ENCODE measurements at places on chromosomes 2 and 18.

- no peak for DNase-seq
Observed at GRCh38 chr18:23235336-23235735, 100.1 kb downstream of the CABLES1 start.

DNA sequence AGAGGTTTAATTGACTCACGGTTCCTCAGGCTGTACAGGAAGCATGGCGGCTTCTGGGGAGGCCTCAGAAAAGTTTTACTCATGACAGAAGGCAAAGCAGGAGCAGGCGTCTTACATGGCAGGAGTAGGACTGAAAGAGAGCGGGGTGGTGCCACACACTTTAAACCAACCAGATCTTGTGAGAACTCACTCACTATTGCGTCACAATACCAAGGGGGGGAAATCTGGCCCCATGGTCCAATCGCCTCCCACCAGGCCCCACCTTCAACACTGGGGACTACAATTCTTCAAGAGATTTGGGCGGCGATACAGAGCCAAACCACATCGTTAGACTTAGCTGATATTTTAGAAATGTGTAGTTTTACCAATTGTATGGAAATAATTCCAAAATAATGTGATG lies 77.6 kb upstream of the SLC4A10 start:
- DNase-seq, result no peak

- no peak for DNase-seq
Observed at GRCh38 chr18:8734496-8734895, 29.1 kb downstream of the MTCL1 start.

GRCh38 chr18:3689986-3690763 lies 240.2 kb downstream of the TGIF1 start:
- DNase-seq, result no peak

- DNase-seq, result no peak
Observed at GRCh38 chr2:67954093-67954748, 108.6 kb downstream of the C1D start.

- no peak for DNase-seq
Observed at GRCh38 chr2:177235855-177236437, 23.4 kb downstream of the HNRNPA3 start.

DNA sequence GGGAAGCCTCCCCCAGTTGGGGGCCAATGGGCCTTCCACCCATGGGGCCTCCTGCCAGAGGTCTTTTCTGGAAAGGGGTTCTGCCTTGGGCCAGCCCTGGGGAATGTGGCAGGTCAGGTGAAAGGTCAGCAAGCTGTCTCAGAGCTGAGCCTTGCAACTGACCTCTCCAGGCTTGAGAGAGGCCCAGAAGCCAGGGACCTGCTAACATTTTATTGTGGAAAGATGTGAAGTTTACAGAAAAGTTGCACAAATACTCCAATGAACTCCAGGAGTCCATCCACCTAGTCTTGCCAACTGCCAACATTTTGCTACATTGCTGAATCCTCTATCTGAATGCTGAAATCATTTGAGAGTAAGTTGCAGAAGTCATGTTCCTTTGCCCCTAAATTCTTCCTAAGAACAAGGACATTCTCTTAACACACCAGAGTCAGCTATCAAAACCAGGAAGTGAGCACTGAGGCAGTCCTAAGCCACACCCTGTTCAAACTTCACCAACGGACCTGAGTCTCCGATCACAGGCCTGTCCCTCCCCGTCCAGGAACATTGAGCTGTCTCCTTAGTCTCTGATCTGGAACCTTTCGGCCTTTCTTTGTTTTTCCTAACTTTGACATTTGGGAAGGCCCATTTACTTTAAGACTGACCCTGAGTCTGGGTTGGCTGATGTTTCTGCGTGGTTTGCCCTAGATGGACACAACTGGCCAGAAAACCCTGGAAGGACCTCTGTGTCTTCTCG lies 4.0 kb downstream of the SNORC start:
- no peak for DNase-seq

DNA sequence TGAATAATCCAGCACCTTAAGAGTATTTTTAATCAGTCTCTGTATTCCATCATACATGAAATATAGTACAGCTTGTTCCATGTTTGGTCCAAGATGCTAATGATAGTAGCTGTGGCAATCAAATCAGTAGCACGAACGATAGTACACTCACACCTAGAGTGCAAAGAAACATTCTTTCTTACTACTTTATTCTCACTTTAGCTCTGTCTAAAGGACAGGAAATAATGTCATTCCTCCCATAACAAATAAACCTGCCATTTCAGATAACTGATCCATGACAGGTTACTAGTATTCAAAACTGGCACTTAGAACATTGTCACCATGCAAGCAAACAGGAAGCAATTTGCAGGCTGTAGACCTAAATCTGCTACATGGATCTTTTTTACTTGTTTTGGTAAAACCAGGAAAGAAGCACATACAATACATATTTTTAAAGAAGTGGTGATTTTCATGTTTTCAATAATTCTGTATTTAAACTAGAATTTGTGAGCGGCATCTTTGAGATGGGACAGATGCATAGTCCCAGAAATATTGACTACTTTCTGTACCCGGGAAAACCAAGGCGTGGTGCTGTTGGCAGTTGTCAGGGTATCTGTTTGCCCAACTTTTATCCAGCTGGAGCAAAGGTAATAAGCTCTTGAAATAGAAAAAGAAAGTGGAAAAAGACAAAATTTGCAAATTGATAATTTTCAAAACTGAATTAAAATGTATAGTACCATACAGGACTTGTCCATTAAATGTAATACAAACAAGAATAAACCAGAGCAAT lies 49.5 kb downstream of the IKZF2 start:
- no peak for DNase-seq

DNA sequence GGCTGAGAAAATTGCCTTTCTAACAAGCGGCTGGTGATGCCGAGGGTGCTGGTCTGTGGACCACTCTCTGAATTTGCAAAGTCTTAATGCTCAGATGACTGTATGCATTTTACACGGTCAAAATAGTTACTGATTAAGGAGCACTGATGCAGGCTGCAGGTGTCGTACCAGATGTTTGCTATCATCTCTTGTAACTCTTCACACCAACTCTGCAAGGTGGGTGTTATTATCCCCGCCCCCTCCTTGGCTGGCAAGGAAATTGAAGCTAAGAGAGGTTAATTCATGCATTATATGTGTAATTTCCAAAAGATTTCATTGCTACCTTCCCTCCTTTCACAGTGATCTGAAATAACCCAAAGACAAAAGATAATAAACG lies 13.0 kb upstream of the LBH start:
- no peak for DNase-seq

DNA sequence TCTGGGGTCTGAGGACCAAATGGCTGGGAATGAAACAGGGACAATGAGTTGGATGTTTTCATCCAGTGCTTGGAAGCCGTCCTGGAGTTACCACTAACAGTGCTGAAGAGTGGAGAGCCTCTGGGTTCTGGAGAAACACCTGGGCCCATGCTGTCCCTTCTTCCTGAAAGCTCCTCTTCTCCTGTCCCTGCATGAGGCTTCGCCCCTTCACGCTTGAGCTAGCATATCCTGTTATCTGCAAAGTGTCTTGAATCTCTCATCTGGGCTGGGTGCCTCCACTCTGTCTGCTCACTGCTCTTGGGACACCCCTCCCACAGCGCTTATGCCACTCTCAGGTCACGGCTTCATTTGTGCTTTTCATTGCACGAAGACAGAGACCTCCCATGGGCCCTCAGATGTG lies 154.5 kb downstream of the MYCN start:
- no peak for DNase-seq

GRCh38 chr18:49081511-49082155 lies 130.9 kb upstream of the SMAD7 start:
- DNase-seq, result no peak

GRCh38 chr2:198054299-198054698 lies 249.9 kb downstream of the PLCL1 start:
- no peak for DNase-seq

DNA sequence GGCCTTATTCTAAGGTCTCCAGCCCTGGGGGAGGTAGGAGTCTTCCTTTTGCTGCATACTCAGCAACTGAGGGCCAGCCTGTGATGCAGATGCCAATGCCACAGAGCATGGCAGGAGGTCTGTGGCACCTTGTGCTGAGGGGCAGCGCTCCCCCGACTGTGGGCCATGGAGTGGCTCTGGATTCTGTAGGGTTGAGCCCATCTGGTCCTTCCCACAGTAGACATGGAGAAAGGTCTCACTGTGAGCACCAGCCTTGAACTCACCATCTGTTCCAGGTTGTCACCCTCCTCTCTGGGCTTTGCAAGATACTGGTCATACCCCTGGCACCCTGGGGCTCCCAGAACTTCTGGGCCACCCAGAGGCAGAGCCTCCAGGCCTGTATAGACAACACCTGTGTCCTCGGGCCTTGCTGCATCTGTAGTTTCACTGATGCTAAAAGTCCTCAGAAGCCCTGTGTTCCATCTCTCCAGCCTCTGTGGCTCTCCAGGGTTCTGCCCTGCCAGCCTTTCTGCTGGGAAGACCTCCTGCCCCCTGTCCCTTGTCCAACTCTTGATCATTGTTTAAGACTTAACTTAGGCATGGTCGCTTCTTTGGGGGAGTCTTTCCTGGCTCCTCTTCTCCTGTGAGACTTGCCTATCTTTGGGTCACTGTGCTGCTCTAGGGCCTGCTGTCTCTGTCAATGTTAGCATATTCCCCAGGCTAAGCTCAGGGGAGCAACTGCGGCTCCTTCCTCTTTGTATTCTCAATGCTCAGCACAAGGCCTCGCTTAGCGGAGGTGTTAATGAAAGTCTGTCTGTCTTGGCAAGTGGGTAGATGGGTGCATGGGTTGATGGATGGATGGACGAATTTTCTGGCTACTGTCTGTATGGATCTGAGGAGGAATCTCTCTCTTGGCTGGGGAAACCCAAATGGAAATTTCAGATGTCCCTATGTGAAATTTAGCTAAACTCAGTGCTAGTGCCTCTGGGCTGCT lies 160.9 kb downstream of the DYSF start:
- DNase-seq, result no peak

DNA sequence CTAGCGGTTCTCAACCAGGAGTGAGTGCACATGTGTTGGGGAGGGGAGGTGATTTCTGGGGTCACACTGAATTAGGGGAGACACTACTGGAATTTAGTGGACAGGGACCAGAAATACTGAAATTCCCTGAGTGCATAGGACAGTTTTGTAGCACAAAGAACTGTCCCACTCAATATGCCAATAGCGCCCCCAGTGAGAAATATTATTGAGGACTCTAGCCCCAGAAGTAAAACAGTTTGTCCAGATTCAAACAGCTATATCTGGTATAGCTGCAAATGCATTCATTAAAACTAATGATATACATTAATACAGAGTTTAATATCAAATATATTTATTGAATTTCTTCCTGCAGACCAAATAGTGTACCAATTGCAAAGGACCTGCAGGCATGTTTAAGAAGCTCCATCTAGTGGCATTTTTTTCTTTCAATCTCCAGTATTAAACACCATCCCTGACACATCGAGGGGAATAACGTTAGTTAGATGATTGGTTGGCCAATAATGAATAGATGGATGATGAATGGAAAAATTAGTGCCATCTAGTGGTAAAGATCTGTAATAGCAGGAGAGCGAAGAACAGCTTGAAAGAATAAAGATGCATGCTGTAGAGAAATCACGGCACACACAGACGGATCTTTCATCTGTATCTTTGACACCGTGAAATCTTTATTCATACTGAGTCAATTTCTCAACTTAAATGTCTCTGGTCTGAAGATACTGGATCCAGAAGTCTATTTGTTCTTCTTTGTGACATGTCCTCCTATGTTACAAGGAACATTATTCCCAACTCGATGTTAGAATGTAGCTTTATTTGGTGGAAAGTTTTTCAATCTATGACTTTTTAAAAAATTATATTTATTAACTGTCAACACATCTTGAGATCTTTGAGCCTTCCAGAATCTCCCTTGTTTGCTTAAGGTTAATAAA lies 62.5 kb downstream of the DHRS9 start:
- no peak for DNase-seq

DNA sequence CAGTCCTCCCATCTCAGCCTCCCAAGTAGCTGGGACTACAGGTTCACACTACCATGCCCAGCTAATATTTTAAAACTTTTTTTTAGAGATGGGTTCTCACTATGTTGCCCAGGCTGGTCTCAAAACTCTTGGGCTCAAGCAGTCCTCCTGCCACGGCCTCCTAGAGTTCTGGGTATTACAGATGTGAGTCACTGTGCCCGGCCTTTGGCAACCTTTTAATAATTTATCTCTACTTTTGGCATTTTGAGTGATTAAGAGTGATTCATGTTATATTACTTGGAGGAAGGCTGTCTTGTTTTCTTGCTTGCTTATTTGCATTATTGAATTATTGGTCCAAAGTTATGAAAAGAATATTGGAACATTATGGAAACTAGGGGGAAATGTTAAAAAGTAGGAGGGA lies 24.3 kb downstream of the NCOA1 start:
- no peak for DNase-seq

- DNase-seq, result no peak
Observed at GRCh38 chr2:34029073-34029472, 430.0 kb upstream of the FAM98A start.

GRCh38 chr2:216370961-216371712 lies 1.1 kb downstream of the MARCHF4 start:
- DNase-seq, result no peak

- DNase-seq, result no peak
Observed at GRCh38 chr2:137886083-137886831, 78.0 kb upstream of the HNMT start.

DNA sequence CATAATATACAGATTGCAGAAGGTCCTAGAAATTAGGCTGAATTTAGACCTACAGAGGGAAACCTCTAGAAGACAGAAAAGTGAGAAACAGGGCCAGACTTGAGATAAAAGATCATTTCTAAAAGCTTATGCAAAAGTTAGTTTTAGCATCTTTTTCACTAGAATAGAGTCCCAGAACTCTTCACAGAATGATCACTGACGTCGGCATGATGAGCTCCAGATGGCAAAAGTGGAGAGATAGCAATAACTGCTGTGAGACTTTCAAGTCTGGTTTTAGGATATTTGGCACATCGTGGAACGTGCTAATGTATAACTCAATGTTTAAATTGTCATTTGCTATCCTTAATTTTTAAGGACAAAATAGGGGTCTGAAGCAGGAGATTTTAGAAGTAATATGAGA lies 1050.7 kb upstream of the CELF4 start:
- no peak for DNase-seq

DNA sequence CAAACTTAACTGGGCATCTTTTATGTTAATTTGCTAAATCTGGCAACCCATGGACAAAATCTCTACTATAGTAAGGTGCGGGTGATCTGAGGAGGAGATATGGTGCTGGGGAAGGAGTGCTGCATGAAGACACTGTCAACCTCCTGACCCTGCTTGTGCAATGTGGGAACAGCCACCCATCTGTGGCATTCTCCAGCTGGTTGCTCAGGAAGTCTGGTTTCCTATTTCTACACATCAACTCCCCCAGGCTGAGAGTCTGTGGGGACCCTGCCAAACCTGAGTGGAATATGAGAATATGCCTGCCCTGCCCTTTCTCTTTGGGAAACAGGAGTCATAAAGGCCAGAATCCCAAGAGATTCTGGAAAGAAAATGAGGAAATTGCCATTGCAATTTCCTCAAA lies 60.1 kb upstream of the PAX3 start:
- DNase-seq, result no peak

GRCh38 chr2:170217778-170218251 lies 39.9 kb downstream of the MYO3B start:
- no peak for DNase-seq

GRCh38 chr2:205797866-205798265 lies 115.6 kb downstream of the NRP2 start:
- DNase-seq, result no peak

Measured in pancreas (tissue), 10 donors.